ENCODE measurements at places on chromosomes 2 and 18.

GRCh38 chr2:133943108-133943507, 310.8 kb upstream of the MGAT5 start:
- DNase-seq: no peak

DNA sequence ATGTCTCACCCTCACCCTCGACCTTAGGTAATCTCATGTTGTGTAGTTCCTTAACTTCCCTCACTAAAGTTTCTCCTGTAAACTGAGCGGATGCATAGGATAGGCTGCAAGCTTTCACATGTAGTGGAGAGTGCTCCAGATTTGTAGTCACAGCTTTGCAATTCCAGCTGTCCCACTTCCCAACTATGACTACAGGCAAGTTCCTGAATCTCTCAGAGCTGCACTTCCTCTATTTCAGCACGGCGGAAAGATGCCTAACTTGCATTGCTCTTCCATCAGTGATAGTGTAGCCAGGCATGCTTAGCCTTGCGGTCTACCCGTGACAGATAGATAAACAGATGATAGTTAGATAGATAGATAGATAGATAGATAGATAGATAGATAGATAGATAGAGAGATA, 183.1 kb upstream of the CCDC68 start:
- no peak for DNase-seq

GRCh38 chr18:77012806-77013541, 119.6 kb downstream of the MBP start:
- DNase-seq: no peak

- no peak for DNase-seq
Measured at GRCh38 chr18:29361843-29362242, 1184.9 kb upstream of the CDH2 start.

DNA sequence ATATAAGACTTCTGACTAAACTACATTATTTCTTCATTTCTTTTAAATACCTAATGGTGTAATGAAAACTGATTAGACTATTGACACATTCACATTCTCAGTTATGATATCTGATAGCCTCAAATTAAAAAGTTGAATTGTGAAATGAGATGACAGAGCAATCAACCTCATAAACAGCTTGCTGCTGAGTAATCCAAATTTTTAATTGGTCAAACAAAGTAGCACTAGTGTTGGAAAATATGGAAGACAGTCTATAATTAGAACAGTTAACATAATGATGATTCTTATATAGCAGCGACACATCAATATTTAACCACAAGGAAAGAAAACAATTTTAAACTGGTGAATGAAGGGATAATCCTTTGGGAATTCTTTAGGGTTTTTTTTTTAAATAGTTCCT, 91.9 kb upstream of the LRP1B start:
- no peak for DNase-seq

- DNase-seq: no peak
Measured at GRCh38 chr2:237616373-237616733, 11.0 kb upstream of the LRRFIP1 start.

- DNase-seq: no peak
Measured at GRCh38 chr2:40824278-40824677, 372.4 kb upstream of the SLC8A1 start.

GRCh38 chr2:219881851-219882250, 254.4 kb downstream of the SLC4A3 start:
- no peak for DNase-seq

DNA sequence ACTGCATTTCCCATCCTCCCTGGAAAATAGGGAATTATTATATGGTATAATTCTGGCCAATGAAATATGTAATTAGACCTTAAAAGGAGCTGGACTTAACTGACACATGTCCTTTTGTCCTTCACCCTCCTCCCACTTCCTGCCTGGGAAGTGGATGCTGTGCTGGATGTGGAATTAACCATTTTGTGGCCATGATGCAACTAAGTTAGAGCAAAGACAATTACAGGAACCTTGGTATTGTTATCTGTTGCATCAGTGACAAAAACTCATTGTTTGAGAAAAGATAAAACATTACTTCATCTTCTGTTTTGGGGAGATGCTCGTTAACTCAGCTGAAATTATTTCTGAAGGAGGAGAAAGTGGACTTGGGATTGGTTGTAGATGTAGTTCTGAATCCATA, 227.7 kb upstream of the BOD1L2 start:
- DNase-seq: no peak

- no peak for DNase-seq
Measured at GRCh38 chr2:176104316-176105077, 2.6 kb upstream of the HOXD11 start.

- DNase-seq: no peak
Measured at GRCh38 chr18:13474907-13475545, 251.3 kb downstream of the FAM210A start.

- DNase-seq: no peak
Measured at GRCh38 chr2:1299043-1299442, 114.2 kb upstream of the TPO start.

DNA sequence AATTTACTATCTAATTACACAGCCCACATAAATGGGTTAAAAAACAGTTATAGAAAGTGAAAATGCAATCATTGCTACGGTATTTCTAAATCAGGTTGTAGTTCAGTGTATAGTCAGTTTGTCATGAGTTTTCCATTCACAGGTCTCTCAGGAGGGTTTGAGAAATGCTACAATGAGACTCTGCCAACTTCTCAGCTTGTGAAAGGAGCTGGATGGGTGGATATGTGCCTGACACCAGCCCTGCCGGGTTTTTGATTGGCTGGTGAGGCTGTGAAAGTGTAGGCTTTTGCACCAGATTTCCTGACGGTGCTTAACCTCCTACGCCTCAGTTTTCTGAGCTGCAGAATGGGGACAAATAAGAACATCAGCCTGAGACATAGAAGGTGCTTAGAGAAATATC, 102.6 kb upstream of the SMIM21 start:
- no peak for DNase-seq

GRCh38 chr2:203820969-203821368, 46.6 kb upstream of the CTLA4 start:
- DNase-seq: no peak

- no peak for DNase-seq
Measured at GRCh38 chr2:25323042-25323514, 18.6 kb downstream of the DNMT3A start.

DNA sequence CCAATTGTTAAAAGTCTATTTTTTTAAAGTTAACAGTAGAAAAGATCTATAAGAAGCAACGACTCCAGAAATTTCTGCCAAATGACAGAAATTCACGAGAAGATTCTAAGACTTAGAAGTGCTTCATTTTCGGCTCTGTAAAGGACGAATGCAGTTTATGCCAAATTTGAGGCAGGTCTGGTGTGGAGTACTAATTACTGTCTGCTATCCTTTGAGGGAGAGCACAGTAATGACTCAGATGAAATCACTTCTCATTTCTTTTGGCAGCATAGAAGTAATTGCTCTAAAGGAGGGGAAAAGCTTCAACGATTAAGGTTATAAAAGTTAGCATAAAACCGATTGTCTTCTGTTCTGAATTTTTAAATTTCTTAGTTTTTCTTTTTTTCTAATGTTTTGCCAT, 11.4 kb downstream of the G6PC2 start:
- no peak for DNase-seq

Data from NCI-H187 (cell line).